ENCODE measurements at places on chromosomes 5 and 9.
A peak's percentile ranks its signal among the peaks of the same experiment; 100 is the strongest.

- DNase-seq, result no peak
These were observed 69.9 kb downstream of the PPARGC1B start for GRCh38 chr5:149799965-149800516.

DNA sequence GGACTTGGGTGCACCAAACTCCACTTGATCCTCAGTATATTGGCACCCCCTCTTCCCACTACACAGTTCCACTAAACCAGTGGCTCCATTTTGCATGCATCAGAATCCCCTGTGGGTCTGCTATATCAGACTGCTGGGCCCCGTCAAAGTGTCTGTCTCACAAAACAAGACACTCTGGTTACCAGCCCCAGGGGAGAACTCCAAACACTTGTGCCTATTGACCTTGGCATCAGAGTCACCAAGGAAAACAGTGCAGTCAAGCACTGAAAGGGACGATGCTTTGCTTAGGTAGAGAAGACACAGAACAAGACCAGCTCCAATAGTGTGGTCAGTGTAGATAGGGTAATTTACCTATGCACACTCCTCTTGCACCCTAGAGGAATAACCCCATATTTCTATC is 205.8 kb upstream of the RAI14 start:
- no peak for DNase-seq

GRCh38 chr5:135840959-135841358 is 6.5 kb downstream of the SLC25A48 start:
- no peak for DNase-seq

DNA sequence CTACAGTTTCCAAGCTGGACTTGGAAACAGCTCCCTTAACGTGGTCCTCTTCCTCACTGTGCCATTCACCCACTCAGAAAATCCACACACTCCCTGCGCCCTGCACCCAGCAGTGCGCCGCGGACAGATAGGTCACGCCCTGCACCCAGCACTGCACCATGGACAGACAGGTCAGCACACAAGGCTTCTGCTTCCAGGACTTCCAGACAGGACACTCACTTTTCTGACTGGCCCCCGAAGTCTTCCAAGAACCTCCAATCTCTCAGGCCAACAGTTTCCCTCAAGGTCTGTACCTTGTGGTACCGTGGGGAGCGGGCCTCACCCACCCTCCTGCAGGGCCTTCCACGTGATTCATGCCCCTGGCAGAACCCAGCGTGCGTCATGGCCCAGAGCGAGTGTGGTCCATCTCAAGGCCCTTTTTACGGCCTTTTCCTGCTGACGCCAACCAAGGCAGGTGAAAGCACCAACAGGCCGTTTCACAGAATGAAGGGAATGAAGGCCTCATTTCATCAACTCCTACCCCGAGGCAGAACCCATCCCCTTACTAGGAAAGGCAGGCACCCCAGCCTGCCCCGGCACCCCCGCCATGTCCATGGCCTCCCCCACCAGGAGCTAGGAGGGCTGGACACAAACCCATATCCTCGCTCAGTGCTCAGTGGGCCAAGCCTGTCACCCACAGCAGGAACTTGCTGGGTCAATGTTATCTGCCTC is 17.3 kb downstream of the VAV2 start:
- DNase-seq, result no peak

DNA sequence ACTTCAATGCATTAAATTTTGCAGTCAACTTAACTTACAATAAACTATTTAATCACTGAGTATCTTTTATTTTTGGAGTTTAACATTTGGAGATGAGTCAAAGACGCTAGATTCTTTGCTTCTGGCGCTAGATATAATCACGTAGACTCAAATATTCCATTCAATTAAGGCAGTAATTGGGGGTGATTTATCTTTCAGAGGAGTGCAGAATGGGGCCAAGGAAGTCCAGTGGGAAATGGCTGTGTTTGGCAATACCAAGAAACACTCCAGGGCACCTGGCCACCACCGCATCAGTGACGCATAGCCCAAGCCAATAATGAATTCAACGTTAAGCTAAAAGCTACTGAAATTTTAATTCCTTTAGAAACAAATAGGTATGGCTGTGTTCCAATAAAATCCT is 81.2 kb downstream of the PHAX start:
- no peak for DNase-seq

- no peak for DNase-seq
These were observed 151.3 kb upstream of the MAP3K1 start for GRCh38 chr5:56664025-56664424.

GRCh38 chr5:34486160-34486848 is 169.8 kb upstream of the RAI14 start:
- DNase-seq, result peak; percentile 72

GRCh38 chr9:69674716-69675438 is 2.7 kb upstream of the APBA1 start:
- no peak for DNase-seq

DNA sequence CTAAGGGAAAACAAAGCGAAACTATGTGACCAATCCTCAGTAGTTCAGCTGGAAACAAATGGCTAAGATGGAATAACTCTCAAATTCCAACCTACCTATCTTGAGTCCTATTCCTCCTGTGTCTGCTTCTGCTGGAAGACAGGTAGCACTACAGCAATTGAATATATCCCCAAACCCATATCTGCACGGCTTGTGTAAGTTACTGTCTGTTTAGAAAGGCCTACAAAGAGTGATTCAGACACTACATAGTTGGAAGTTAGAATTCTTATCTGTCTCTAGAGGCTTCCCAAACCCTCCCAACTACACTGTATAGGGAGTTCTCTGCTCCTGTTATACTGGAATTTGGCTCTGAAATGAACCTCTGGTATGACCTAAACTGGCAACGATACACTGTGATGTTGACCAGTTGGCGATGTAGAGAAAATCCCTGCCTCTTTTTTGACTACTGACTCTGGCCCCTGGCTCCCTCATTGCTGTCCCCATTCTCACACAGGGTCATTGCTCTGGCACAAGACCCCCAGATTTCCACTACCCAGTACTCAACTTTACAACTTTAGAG is 22.6 kb upstream of the NADK2 start:
- no peak for DNase-seq

DNA sequence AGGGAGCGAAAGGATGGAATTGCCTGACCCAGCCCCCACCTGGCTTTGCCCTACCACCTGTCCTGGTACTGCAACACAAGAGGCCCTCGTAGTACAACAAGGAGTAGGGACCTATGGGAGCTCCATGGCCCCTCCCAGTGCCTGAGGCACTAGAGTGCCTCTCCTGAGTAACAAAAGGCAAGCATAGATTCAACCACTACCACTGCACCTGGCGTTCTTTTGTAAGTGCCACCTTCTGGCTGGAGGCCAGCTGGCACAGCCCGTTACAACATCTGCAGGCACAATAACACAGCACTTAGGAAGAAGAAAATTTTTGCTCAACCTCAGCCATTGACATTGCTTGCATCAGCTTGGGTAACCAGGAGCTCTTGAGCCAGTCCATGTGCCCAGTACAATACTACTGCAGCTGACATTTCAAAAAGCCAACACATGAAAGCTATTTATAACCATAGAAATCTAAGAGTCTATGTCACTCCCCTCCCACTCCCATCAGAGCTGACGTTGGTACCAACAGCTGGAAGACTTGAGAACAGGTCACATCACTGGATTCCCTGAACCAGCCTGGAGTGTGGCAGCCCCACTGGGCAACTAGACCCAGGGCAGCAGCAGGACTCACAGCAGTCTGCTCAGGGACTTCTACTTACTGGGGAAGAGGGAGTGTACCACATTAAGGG is 17.7 kb upstream of the FAM174A start:
- no peak for DNase-seq

GRCh38 chr5:115583474-115583873 is 18.8 kb downstream of the TICAM2 start:
- no peak for DNase-seq

- DNase-seq, result no peak
These were observed 398.4 kb downstream of the MED10 start for GRCh38 chr5:5979761-5980537.

- DNase-seq, result no peak
These were observed 97.1 kb downstream of the ADAMTS12 start for GRCh38 chr5:33794550-33795181.

GRCh38 chr5:139958432-139959148 is 84.5 kb downstream of the NRG2 start:
- DNase-seq, result no peak

GRCh38 chr9:137412431-137412830 is 10.5 kb downstream of the EXD3 start:
- no peak for DNase-seq

DNA sequence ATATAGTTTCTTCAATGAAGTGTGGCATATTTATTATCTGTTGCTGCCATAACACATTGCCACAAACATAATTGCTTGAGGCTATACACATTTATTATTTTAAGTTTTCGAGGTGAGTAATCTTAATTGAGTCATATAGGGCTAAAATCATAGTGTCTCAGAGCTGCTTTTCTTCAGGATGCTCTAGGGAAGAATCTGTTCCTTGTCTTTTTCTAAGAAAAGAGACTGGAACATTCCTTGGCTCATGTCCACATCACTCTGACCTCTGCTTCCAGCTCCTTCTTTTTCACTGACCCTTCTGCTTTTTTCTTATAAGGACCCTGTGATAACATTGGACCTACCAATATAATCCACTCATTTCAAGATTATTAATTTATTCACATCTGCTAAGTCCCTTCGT is 632.4 kb upstream of the TYRP1 start:
- no peak for DNase-seq

DNA sequence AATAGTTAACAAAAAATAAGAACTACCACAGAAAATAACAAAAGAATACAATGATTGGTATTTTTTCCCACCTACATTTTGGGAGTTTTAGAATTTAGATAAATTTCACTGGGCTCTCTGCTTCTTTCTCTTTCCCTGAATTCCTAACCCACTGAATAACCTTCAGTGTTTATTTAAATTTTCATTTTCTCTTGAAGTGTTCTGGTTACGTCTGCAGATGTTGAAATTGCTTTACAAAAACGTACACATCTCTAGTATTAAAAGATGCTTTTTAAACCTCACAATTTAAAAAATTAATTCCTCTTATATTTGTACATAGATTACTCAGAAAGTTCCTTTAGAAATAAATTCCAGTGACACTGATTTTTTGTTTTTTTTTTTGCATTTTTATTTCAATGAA is 158.7 kb upstream of the TUT7 start:
- DNase-seq, result no peak

DNA sequence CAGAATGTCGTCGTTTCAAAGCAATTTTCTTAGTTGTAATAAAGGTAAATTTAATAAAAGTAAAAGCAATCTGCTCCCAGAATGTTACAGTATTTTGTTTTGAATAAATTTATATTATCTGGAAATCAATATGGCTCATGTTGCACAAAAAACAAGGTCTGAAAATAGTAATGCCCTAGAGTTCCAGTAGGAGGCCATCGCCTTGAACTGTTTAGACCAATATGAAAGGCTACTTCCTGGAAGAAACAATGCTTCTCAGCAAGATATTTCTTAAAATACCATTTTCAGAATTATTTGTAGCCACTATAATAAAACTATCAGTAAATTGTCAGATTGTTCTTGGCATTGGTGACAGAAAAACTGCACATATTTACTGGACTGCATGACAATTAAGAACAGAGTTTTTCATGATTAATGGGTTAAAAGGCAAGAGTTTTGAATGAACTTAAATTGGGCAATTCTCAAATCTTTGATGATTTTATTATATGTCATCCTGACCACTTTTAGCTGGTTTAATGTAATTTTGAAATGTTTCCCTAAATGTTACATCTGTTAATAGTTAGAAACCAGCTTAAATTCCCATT is 153.2 kb downstream of the COMMD10 start:
- DNase-seq, result no peak

GRCh38 chr9:115292584-115293279 is 174.8 kb upstream of the TNC start:
- DNase-seq, result no peak

- no peak for DNase-seq
These were observed 18.3 kb upstream of the NEK6 start for GRCh38 chr9:124239249-124240073.

DNA sequence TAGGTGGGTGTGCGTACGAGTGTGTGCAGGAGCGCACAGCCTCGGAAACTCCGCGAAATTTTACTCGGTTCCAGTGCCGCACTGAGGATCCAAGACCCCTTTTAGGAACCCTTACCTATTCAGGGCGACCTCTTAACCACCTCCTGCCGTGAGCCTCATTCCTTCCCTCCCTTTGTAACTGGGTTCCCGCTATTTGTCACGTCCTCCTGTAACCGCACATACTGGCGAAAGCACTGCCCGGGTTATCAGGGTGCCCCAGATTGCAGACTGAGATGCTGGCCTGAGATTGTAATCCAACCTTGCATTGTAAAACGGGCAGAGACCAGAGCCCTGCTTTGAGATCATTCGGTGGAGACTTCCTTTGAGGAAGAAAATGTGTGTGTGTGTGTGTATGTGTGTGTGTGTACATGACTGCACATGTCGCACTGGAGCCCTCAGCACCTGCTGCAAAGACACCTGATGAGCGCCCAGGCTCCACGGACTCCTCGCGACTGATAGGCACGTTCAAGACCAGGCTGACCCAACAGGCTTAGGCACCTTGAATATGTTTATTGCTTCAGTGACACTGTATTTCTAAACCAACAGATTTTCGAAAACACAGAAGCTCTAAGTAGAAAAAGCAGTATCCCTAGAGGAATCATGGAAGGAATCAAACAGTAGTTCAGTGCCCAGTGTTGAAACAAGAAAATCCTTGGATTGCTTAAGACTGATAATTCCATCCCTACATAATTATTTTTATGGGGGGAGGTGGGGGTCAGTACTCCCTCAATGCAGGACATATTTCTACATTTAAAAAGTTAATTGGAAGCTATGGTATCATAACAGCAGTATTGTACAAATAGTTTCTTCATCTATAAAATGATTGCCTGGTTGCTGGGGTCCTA is 86.5 kb upstream of the TNFAIP8 start:
- DNase-seq, result peak; percentile 50

DNA sequence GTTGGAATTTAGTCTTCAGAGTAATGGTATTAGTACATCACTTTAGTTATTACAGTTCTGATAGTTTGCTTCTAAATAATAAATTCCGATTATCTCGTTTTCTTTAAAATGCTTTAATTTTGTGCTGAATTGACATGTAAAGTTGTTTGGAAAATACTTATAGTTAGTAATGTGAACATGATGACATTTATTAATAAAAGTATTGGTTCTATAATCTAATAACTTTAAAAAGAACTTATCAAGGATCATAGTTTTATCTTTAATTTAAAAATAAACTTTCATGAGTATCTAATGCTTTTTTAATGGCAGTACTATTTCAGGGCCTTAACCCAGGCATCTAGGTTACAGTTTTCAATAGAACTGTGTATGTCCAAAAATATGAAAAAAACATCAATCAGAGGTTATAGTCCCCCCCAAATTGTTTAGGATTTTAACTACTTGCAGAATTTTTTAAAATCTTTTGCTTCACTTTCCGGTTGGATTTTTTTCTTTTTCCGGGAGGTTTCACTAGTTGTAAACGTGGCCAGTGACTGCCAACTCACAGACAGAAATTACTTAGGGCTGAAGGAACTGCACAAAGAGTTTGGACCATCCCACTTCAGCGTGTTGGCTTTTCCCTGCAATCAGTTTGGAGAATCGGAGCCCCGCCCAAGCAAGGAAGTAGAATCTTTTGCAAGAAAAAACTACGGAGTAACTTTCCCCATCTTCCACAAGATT is 680 bp downstream of the GPX8 start:
- DNase-seq, result no peak

- no peak for DNase-seq
These were observed 692.7 kb downstream of the DNAH5 start for GRCh38 chr5:13251623-13252376.

GRCh38 chr5:143499480-143500114 is 96.1 kb upstream of the NR3C1 start:
- DNase-seq, result no peak

- peak; percentile 100 for DNase-seq
These were observed 549 bp upstream of the CARD19 start for GRCh38 chr9:93095205-93096130.

- no peak for DNase-seq
These were observed 89.5 kb upstream of the SNCAIP start for GRCh38 chr5:122222580-122222979.

Data from activated naive CD4-positive, alpha-beta T cell treated with anti-CD3 and anti-CD28 coated beads, Interleukin-2, amount 10 ng/mL, durations not matched to agents 7 days and 5 days (primary cell).